ENCODE measurements at places on chromosomes 3 and 15. TPM values are rescaled to one million over a fixed set of nuclear protein-coding genes. Genes with fewer than 3 reads are reported as not detected.

COX17 gene
- total RNA-seq, result 24.6 TPM

MRAS gene
- 4.1 TPM for total RNA-seq

MESP1 gene
- total RNA-seq, result 2.0 TPM

TUSC7 gene
- not detected for total RNA-seq

- no peaks in the 10 kb centered on the region for H3K27me3 ChIP-seq
- H3K27ac ChIP-seq, result no peak overlapping the region
- no peak overlapping the region for H3K4me3 ChIP-seq
- H3K4me1 ChIP-seq, result no peaks in the 10 kb centered on the region
- no peak for DNase-seq
- H3K36me3 ChIP-seq, result no peaks in the 10 kb centered on the region
Measured at GRCh38 chr3:175410251-175410650, 551.1 kb downstream of the NAALADL2 start.

DNA sequence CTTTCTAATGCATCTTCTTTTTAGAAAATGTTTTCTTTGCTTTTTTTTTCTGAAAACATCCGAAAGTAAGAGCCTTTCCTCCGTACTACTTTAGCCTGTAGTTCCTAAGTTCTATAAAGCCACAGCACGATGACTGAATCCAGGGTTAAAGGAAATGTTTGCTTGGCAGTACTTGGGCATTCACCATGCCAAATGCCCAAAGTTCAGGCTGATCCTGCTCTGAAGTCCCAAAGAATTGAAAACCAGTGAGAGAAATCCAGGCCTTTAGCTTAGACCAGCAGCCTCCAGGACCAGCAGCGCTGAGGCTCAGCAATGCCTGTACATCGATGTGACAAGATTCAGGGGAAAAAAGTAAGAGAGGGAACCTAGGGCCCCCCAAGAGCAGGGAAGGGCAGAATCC lies 35.1 kb downstream of the CCK start:
- no peak overlapping the region for H3K4me3 ChIP-seq
- no peak for DNase-seq
- no peaks in the 10 kb centered on the region for H3K4me1 ChIP-seq
- H3K36me3 ChIP-seq, result no peaks in the 10 kb centered on the region
- H3K27ac ChIP-seq, result no peak overlapping the region

- no peak overlapping the region for H3K4me3 ChIP-seq
- no peak overlapping the region for H3K27ac ChIP-seq
- H3K27me3 ChIP-seq, result no peaks in the 10 kb centered on the region
- no peaks in the 10 kb centered on the region for H3K4me1 ChIP-seq
- no peaks in the 10 kb centered on the region for H3K36me3 ChIP-seq
- DNase-seq, result no peak
Measured at GRCh38 chr3:49591615-49592014, 37.3 kb downstream of the BSN start.

GRCh38 chr15:85091990-85092389 lies 110.3 kb downstream of the PDE8A start:
- H3K36me3 ChIP-seq, result no peaks in the 10 kb centered on the region
- H3K4me3 ChIP-seq, result no peak overlapping the region
- H3K4me1 ChIP-seq, result no peaks in the 10 kb centered on the region
- no peak for DNase-seq

- no peak overlapping the region for H3K27ac ChIP-seq
- H3K36me3 ChIP-seq, result no peaks in the 10 kb centered on the region
- no peaks in the 10 kb centered on the region for H3K4me1 ChIP-seq
- no peak for DNase-seq
- no peak overlapping the region for H3K4me3 ChIP-seq
- no peaks in the 10 kb centered on the region for H3K27me3 ChIP-seq
Measured at GRCh38 chr3:65233561-65233960, 545.8 kb upstream of the ADAMTS9 start.

- H3K27ac ChIP-seq, result peak overlapping the region; percentile 76
- no peak for DNase-seq
- H3K4me1 ChIP-seq, result peaks cover 3% of the 10 kb centered on the region
- H3K4me3 ChIP-seq, result no peak overlapping the region
- H3K36me3 ChIP-seq, result no peaks in the 10 kb centered on the region
- H3K27me3 ChIP-seq, result no peaks in the 10 kb centered on the region
Measured at GRCh38 chr3:134325061-134325705, 49.1 kb downstream of the AMOTL2 start.

DNA sequence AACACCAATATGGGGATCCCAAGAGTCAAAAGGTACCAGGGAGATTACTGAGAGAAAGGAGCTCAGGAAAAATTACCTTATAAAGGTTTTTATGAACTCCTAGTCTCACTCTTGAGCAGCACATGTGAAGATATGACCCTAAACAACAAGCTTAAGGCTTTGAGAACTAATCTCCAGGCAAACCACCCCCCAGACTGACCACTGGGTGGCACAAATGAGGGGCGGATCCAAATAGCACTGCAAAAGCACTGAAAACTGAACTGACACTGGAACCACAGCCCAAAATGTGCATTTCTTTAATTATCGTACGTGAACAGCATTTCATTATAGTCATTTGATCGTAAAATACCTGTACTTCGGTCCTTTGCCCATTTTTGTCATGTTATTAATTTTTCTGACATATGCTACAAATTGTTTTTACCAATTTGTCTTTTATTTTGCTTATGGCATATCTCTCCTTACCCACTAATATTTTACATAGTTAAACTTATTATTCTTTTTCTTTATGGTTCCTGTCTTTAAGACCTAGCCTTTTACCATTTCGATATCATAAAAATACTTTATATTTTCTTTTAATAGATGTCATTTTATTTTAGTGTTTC lies 31.5 kb upstream of the TFDP2 start:
- H3K36me3 ChIP-seq, result peaks cover 15% of the 10 kb centered on the region
- no peak for DNase-seq
- no peaks in the 10 kb centered on the region for H3K27me3 ChIP-seq
- H3K27ac ChIP-seq, result no peak overlapping the region
- H3K4me3 ChIP-seq, result no peak overlapping the region

DNA sequence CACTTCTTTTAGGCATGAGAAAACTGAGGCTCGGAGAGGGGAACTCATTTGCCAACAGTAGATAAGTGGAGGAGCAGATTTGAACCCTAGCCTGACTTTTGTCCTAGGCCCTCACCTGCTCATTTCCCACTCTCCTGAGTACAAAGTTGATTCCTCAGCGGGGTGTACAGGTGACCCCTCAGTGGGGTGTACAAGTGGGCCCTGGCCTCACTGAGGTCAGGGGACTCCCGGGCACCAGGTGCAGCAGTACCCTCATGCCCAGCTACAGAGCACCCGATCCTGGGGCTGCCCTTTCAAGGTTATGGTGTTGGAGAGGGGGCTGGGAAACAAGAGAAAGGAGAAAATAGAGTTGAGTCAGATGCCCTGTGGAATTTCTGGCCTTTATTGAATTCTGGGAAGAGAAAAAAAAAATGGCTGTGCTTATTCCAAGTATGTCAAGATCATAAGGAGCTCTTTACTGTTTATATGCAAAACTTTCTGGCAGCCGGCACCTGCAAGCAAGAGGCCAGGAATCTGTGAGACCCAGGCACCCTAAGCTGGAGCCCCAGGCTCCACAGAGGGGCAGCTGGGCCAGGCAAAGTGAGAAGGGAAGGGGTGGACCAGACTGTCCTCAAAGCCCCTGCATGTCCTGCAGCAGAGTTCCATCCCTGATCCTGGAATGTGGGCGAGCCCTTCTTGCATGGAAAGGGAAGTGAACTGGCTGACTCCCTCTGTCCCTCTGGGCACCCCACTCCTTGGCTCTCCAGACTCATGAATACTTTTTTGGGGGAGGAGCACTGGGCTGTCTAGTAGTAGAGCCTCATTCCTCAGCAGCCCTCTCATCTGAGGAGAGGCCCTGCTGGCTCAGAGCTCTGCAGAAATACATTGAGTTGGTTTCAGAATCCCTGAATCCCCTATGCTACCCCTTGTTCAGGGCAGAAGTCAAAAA lies 43.1 kb downstream of the AMOTL2 start:
- H3K4me3 ChIP-seq, result no peak overlapping the region
- DNase-seq, result no peak
- H3K36me3 ChIP-seq, result no peaks in the 10 kb centered on the region
- H3K27ac ChIP-seq, result no peak overlapping the region

GRCh38 chr15:93656041-93656440 lies 567.0 kb upstream of the RGMA start:
- H3K27ac ChIP-seq, result no peak overlapping the region
- DNase-seq, result no peak
- H3K27me3 ChIP-seq, result no peaks in the 10 kb centered on the region
- no peak overlapping the region for H3K4me3 ChIP-seq

DNA sequence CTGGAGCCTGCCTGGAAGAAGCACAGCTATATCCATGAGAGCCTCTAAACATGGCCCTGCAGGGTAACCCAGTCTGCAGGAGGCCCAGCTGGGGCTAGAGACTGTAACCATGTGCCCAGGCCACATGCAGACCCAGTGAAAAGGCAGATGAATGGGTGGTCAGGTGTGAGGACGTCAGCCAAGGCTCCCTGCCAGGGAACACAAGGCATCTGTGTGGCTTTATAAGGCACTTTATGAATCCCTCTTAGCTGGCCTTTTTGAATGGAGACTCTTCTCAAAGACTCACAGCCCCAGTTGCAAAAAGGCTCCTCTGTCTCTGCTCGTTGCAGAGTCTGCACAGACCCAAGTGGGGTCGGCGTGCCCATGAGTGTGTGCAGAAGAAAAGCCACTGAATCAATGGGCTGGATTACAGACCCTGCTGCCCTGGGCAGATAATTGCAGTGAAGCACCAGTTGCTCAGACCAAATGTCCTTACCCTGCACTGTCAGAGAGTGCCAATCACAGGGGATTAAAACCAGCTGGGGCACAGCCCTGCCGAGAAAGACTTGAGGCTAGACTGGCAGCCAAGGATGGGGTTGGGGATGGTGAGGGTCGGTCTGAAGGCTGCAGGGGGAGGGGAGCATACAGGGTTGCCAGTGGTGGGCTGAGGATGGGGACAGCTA lies 154.2 kb downstream of the RAB11A start:
- no peak overlapping the region for H3K27ac ChIP-seq
- no peaks in the 10 kb centered on the region for H3K27me3 ChIP-seq
- no peaks in the 10 kb centered on the region for H3K4me1 ChIP-seq
- no peak for DNase-seq

GRCh38 chr3:135452881-135453280 lies 512.6 kb upstream of the PPP2R3A start:
- no peak for DNase-seq
- H3K27ac ChIP-seq, result no peak overlapping the region
- no peaks in the 10 kb centered on the region for H3K36me3 ChIP-seq
- H3K4me3 ChIP-seq, result no peak overlapping the region
- no peaks in the 10 kb centered on the region for H3K4me1 ChIP-seq
- H3K27me3 ChIP-seq, result no peaks in the 10 kb centered on the region

- peak overlapping the region; percentile 48 for H3K27ac ChIP-seq
- no peak for DNase-seq
- H3K4me1 ChIP-seq, result peaks cover 10% of the 10 kb centered on the region
- H3K36me3 ChIP-seq, result no peaks in the 10 kb centered on the region
Measured at GRCh38 chr15:29686445-29687203, 135.6 kb downstream of the TJP1 start.

GRCh38 chr3:8631661-8632060 lies 12.9 kb downstream of the SSUH2 start:
- no peaks in the 10 kb centered on the region for H3K27me3 ChIP-seq
- no peak for DNase-seq
- no peak overlapping the region for H3K4me3 ChIP-seq
- H3K36me3 ChIP-seq, result no peaks in the 10 kb centered on the region
- no peak overlapping the region for H3K27ac ChIP-seq

DNA sequence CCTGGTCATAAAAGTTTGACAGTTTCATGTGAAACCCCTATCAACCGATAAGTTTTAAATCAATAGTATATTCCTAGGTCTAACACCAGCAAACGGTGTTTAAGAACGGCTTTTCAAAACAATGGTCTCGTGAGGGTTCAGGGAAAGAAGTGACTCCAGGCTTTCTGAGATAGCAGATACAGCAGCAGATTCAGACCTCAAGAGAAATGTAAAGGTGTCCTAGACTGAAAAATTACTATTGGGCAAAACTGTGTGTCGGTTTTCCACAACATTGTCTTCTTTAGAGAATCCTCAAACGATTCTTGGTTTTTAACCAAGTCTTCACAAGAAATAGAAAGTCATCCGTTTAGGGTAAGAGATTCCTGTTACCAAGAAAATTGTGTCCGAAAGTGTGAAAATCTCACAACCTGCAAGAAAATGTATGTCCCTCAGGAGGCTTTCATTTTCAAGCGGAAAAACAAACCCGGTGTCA lies 1.2 kb downstream of the SETD2 start:
- no peaks in the 10 kb centered on the region for H3K27me3 ChIP-seq
- no peak for DNase-seq
- peak overlapping the region; percentile 94 for H3K27ac ChIP-seq
- H3K36me3 ChIP-seq, result no peaks in the 10 kb centered on the region
- H3K4me3 ChIP-seq, result peak overlapping the region; percentile 94

DNA sequence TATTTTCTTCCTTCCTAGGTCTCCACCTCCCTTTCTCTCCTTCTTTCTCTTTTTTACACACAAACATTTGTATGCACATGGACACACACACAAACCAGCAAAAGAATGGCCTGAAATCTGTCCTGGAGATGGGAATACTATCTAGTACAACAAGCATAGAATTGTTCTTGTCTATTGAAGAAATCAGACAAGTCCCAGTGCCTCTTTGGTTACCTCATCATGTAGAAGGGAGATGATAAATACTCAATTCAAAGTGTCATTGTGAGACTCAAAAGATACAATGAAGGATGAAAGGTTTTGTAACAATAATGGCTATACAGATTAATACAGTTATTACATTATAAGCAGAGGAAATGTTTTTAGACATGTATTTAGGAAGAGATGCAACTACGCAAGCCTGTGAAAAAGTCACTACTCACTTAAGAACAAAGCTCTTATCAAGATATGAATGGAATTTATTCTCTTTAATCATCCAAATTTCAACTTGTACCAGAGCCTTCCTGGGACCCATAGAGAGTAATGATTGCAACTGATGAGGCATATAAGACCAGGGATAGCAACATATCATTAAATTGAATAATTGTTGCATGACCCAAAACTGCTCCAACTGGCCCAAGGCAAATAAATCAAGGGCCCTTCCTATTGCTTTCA lies 43.2 kb downstream of the P3H2 start:
- no peaks in the 10 kb centered on the region for H3K4me1 ChIP-seq
- peak overlapping the region; percentile 7 for H3K27ac ChIP-seq
- no peaks in the 10 kb centered on the region for H3K36me3 ChIP-seq
- no peaks in the 10 kb centered on the region for H3K27me3 ChIP-seq
- H3K4me3 ChIP-seq, result no peak overlapping the region
- no peak for DNase-seq

DNA sequence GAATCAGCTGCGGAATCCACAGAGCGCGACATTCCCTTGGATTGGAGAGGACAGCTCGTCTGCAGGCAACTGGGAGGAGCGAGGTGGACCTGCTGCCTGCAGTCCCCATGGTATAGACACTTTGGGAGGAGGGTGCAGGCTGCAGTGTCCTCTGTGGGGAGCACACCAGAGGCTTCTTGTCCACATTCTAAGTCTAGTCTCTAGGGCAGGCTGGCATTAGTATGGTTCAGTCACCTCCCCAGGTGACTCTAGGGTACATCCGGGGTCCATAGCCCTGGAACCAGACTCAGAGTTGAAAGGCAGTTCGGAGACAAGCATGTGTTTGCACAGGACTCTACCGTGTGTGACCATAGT lies 118.2 kb downstream of the GABRG3 start:
- no peak overlapping the region for H3K27ac ChIP-seq
- DNase-seq, result no peak
- no peaks in the 10 kb centered on the region for H3K4me1 ChIP-seq
- no peaks in the 10 kb centered on the region for H3K36me3 ChIP-seq
- no peak overlapping the region for H3K4me3 ChIP-seq
